ENCODE measurements at places on chromosomes 4 and X. TPM values are rescaled to one million over a fixed set of nuclear protein-coding genes. Genes with fewer than 3 reads are reported as not detected.

GRCh38 chrX:16727637-16728036, 8.2 kb downstream of the SYAP1 start:
- no peak for DNase-seq

- no peak for DNase-seq
Observed at GRCh38 chrX:129769467-129770154, 10.1 kb upstream of the SASH3 start.

DNA sequence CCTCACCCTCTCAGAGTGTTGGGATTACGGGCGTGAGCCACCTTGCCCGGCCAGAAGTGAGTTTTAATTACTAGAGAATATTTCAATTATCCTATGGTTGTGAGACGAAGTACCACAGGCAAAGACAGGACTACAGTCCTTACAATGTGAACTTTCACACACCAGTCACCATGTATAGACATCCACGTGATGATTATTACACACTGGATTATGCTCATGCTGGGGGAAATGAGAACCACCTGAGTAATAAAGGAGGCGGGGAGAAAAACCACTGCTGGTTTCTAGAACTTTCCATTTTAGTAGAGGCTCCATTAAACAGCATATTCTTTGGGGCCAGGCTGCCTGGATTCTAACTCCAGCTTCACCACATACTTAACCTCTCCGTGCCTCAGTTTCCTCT, 42.5 kb upstream of the TLR2 start:
- no peak for DNase-seq

GRCh38 chr4:91267543-91267942, 1036.2 kb upstream of the GRID2 start:
- DNase-seq: no peak

DNA sequence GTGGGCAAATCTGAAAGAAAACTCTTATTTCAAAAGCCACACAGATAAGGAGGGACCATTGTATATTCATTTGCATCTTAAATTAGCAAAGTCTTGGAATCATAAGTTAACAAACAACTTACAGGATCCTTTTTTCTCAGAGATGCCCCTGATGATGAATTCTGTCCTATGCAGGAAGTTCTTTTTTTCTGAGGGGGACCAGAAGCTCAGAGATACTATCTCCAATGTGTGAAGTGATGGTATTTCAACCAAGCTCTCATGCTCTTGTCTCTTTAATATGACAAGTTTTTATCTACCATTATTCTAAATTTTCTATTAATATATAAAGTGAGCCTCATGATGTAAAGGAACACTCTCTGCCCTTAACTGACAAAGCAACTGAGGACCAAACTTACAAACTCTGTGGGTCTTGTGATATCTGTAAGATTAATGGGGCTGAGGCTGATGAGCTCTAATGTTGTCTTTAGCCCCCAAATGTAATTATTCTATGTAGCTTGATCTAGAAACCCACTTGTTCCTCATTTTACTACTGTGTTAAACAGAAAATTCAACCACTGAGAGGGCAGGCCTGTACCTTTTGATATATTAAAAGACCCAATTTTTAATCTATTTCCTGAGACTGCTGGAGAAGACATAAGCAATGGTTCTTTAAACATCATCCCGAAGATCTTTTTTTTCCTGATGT, 27.0 kb downstream of the TEC start:
- no peak for DNase-seq

DNA sequence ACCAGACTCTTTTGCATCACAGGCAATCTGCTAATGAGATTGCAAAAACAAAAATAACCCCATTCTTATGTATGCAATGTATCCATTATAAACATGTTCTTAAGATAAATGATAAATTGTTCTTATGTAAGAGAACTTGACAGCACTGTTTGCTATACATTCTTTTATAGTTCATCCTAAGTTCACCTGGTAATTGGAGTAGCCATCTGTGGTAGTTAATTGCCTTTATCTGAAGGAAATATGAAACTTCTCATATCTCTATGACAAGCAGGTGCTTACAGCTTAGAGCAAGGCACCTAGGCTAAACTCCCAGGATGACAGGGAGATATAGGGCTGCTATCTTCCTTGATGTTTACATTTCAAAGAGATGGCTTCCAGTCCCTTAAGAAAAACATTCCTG, 21.3 kb upstream of the CLCN5 start:
- DNase-seq: no peak

GRCh38 chr4:25859429-25860148, 3.2 kb downstream of the SEL1L3 start:
- DNase-seq: no peak

DNA sequence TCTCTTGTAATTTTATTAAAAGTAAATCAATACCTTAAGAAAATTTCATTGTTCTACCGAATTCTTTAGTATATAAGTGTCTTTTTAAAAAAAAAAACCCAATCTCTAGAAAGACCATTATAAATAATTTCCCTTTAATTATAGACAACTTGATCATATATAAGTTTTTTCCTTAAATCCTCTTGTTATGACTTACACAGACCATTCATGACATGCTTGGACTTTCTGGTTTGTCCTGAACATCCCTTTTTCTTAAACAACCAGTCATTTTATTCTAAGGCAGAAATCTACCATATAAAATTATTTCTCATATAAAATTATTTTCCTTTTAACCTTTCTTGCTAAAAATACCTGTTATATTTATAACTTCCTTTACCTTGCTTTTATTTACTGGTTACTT, 15.4 kb upstream of the FHDC1 start:
- no peak for DNase-seq

- DNase-seq: peak; percentile 29
Observed at GRCh38 chrX:21725496-21725895, 32.4 kb downstream of the SMPX start.

CXorf49 gene
- not detected for total RNA-seq

ZNF711 gene
- 19.4 TPM for total RNA-seq

ZNF732 gene
- total RNA-seq: not detected

TEX13D gene
- not detected for total RNA-seq

CPLX1 gene
- total RNA-seq: 1.7 TPM

CACNA1F gene
- total RNA-seq: not detected
